Posterior vena cava (tissue), 2 donors: ENCODE measurements at places on chromosomes 16 and 17.

DNA sequence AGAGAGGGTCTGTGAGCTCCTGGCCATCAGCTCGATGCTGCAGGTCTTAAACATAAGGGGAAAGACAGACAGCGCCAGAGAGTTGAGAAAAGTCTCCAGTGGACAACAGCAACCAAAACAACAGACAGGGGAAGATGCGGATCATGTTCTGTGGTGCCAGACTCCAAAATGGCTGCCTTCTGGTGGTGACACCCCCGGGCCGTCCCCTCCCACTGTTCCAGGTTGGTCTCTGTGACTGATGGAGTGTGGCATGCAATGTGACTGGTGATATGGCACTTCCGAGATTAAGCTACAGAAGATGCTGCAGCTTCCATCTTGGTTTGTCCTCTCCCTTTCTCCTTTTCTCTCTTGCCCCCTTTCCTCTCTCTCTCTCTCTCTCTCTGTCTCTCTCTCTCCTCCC lies 40.4 kb upstream of the RBFOX3 start:
- no peak for DNase-seq

DNA sequence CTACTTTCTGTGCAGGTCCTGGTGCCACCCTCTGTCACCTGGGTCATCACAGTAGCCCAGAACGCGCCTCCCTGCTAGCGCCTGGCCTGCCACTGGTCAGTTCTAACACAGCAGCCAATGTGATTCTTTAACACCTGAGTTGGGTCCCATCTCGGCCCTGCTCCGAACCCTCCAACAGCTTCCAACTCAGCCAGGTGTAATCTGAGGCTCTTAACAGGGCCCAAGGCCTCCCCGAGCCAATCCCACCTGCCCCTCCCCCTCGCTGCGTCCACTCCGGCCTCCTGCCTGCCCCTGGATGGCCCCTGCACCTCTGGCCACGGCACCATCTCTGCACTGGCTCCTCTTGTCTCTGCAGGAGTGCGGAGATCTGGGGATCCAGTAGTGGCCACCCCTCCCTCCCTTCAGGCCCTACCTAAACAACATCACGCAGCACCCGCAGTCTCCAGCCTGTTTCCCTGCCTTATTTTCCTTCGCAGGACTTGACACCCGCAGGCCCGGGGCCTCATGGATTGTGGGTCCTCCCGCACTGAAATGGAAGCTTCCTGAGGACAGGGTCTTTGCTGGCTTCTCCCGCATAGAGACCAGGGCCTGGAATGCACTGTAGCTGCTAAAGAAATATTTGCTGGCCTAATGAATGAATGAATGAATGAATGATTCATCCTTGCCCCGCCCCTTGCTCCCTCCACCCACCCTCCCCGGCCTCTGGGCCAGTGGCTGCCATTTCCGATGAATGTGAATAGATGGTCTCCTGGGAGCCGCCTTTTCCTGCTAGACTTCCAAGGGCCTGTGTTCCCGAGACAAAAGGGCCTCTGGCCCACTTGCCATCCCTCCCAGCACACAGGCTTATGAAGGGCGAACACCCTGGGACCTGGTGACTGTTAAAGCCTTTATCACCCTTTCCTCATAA lies 174.8 kb upstream of the FOXF1 start:
- DNase-seq: peak; percentile 59

DNA sequence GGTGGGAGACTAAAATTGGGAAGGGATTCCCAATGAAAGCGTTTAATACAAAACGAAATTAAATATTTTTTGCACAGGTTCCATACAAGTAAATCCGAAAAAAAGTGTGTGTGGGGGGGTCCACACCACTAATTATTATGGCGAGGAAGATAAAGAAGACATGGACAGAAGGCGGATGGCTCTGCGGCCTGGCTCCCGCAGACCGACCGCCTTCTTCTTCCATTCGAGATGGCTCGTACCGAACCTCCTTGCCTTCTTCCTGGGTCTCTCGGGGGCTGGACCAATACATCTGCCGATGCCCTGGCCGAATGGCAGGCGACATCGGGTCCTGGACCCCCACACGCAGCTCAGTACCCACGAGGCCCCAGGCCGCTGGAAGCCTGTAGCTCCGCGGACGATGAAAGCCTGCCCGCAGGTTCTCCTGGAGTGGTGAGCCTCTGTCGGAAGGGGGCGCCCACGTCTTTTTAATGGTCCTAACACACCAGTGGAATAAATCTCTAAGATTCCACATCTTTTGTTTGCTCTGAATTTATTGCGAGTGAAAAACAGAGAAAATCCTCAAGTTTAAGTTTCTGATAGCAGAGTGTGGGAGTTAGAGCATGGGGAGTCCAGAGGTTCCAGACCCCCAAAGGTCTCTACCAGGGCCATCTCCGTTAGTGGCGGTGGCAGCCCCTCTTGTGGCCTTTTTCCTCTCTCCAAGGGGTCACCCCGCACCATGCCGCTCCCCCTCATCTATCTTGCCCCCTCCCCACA lies 1.4 kb downstream of the PRAC2 start:
- peak; percentile 96 for DNase-seq

DNA sequence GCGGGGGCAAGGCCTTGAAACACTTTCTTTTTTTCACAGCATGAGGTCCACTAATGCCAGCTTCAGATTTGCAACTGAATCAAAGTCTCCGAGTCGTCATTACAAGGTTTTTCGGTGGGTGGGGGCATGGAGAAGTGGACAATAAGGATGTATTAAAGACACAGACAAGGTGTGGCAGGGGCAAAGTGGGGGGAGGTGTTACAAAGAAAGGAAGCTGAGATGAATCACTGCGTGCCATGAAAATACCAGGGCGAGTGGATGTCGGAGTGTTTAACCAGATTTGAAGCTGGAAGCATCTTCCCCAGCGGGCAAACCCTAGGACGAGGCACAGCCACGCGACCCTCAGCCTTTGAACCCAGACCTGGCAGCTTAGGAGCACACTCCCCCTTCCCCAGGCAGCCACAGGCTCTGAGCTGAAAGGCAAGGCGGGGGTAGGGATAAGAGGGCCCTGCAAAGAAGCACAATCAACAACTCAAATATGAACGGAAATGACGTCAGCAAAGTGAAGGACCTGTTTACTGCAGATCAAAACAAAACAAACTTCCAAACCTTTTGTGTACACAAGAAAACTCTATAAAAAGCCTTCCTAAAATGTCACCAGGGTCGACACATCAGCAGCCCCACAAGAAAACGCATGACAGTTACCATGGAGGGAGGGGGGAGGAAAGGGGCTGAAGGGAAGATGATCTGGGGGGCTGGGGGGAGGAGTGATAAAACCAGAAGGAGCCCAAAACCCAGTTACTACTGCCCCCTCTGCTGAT lies 5.6 kb upstream of the ZFHX3 start:
- DNase-seq: no peak

GRCh38 chr17:7579834-7580603 lies 581 bp downstream of the CD68 start:
- DNase-seq: no peak

DNA sequence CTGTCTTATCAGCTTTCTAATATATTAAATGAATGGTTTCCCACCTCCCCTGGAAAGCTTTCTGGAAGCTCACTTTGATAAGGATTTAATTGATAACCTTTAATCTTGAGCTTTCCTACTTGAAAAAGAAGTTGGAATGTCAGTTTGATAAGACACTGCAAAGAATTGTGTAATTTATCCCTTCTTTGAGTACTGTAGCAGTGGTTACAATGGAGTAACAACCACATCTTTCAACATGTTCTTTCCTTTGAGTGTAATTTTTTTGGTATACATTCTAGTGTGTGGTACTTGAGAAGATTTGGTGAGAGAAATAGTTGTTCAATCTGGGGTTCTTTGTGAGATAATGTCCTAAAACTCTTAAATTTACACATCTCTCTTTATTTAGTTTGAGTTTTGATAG lies 43.4 kb downstream of the CPD start:
- no peak for DNase-seq

DNA sequence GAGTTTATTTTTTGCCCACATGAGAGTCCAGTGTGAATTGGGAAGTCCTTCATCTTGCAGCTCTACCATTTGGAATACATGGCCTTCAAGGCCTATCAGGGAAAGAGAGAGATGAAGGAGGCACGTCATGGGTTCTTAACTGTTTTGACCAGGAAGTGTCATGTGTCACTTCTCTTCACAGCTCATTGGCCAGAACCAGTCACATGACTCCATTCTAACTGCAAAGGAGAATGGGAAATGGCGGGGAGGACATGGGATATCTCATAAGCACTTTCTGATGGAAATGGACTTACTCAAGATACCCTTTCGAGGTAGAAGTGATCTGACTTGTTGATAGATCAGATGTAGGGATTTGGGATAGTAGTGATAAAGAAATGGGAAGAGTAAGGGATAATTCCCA lies 57.9 kb upstream of the CES5A start:
- no peak for DNase-seq

- no peak for DNase-seq
Measured at GRCh38 chr17:68533887-68534694, 21.9 kb downstream of the PRKAR1A start.

GRCh38 chr16:14007450-14007849 lies 63.7 kb upstream of the MRTFB start:
- no peak for DNase-seq

GRCh38 chr17:57528058-57528451 lies 217.0 kb downstream of the CCDC182 start:
- no peak for DNase-seq

DNA sequence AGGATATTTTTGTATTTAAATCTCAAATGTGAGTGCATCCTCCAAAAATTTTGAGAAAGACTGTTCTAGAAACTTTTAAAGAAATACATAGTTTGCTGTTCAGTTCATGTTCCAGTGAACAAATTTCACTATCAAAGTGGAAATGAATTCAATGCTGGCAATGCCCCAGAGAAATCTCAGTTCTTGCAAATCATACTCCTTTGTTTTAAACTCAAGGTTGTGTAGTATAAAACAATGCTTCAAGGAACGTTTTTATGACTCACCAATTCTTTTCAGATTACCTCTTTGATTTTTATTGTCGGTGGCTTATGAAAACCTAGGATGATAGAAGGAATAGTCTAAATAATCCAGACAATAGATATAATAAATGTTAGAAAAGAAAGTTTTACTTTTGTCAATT lies 17.6 kb downstream of the LPCAT2 start:
- DNase-seq: no peak

DNA sequence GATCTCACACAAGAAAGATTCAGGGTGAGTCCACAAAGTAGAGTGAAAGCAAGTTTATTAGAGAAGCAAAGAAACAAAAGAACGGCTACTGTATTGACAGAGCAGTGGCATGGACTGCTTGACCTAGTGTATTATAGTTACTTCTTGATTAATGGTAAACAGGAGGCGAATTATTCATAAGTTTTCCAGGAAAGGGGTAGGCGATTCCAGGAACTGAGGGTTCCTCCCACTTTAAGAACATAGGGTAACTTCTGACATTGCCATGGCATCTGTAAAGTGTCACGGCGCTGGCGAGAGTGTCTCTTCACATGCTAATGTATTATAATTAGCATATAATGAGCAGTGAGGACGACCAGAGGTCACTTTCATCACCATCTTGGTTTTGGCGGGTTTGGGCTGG lies 93.2 kb downstream of the CACNG3 start:
- DNase-seq: no peak

DNA sequence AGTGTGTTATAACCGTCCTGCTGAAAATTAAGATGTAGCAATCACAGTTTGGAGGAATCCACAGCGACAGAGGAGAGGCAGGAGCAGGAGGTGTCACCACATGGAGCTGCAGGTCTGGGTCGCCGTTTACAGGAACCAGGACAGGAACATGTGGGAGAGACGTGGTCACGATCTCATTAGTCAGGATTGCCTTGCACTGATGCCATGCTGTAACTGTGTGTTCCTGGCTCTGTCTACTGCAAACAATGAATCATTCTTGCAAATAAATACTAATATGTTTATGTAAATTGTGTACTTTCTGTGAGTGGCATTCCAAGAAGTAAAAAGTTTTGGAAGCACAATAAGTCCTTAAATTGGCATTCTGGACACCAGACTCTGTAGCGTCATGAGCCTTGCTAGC lies 271.8 kb downstream of the CPPED1 start:
- no peak for DNase-seq

GRCh38 chr17:60680754-60681153 lies 3.1 kb downstream of the BCAS3 start:
- DNase-seq: no peak

- DNase-seq: no peak
Measured at GRCh38 chr17:40139566-40140058, 725 bp upstream of the CASC3 start.

- no peak for DNase-seq
Measured at GRCh38 chr16:9907752-9908151, 274.5 kb downstream of the GRIN2A start.

- no peak for DNase-seq
Measured at GRCh38 chr17:62098623-62099231, 33.6 kb upstream of the MED13 start.

DNA sequence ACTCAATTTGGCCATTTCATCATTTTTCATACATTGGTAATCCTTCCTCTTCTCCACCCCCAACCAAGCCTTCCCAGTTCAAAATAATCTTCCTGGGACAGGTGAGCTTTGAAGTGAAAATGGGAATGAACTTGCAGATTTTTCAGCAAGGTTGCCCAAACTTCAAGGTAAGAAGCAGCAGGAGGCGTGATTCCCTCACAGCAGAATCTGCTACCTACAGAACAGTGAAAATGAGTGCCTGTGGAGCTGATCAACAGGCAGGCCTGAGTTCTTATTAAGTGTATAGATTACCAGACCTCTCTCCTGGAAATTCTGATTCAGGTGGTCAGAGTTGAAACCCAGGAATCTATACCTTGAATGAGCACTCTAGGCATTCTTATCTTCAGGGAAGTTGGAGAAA lies 356.6 kb downstream of the RBFOX1 start:
- no peak for DNase-seq

GRCh38 chr16:1343428-1344242 lies 8.0 kb downstream of the TSR3 start:
- DNase-seq: no peak

DNA sequence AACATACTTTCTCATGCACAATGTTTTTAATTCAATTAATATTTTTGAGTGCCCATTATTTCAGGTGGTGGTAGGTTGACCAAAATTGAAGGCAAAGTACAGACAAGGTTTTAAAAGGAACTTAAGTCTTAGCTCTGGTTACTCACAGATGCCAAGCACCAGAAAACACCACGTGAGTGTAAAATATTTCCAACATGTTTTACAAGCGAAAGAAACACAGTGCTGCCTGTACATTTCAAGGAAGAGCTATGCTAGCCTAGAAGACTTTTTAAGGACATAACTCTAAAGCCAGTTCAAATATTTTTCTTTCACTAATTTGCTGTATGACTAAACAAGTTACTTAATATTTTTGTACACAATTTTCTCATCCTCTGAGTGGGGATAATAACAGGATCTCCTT lies 736.4 kb upstream of the GOT2 start:
- no peak for DNase-seq
